Sigmoid colon (tissue), 7 donors: ENCODE measurements at places on chromosomes 6 and 20. TPM values are rescaled to one million over a fixed set of nuclear protein-coding genes. Genes with fewer than 3 reads are reported as not detected.

DNA sequence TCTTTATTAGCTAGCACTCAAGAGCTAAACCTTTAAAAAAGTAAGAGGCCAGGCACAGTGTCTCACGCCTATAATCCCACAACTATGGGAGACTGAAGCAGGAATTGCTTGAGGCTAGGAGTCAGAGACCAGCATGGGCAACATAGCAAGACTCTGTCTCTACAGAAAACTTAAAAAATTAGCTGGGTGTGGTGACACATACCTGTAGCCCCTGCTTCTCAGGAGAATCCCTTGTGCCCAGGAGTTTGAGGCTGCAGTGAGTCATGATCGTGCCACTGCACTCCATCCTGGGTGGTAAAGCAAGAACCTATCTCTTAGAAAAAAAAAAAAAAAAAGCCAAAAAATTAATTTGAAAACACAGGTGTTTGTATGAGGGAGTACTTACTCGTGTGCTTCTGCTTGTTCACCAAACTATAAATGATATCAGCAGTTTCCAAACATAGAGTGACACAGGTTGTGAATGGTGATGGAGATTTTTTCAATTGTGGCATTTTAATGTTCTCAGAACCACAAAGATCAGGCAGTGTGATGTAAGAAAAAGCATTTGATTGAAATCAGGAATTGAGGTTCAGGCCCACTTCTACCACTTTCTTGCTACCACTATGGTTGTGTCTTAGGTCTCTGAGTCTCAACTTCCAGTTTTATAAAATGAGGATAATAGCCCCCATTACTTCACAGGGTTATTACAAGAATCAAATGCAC is 104.9 kb downstream of the FOXO3 start:
- DNase-seq = no peak
- H3K4me3 ChIP-seq = no peak overlapping the region
- peaks cover 64% of the 10 kb centered on the region for H3K4me1 ChIP-seq
- peaks cover 9% of the 10 kb centered on the region for H3K36me3 ChIP-seq
- H3K27ac ChIP-seq = no peak overlapping the region

DNA sequence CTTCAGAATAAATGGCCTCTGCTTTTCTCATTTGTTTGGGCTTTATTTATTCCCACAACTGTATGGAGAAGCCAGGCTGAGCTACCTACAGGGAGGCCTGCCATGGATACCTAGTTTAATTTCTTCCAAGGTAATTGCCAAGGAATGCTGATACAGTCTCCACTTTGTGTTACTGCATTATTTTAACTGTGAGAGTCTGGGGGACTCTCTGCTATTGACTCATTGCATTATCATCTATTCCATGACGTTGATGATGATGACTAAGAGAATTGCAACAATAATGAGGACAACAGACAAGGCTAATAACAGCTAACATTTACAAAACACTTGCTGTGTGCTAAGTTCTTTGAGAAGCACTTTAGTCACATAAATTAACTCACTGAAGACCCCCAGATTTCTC is 88.3 kb upstream of the COL21A1 start:
- DNase-seq = no peak
- H3K4me1 ChIP-seq = peaks cover 25% of the 10 kb centered on the region
- no peaks in the 10 kb centered on the region for H3K27me3 ChIP-seq
- H3K36me3 ChIP-seq = no peaks in the 10 kb centered on the region

HAO1 gene
- total RNA-seq = not detected

ANGPT4 gene
- total RNA-seq = under 0.01 TPM

GNRH2 gene
- not detected for total RNA-seq

GRCh38 chr20:62287759-62288534 is 14.8 kb upstream of the ADRM1 start:
- H3K4me3 ChIP-seq = no peak overlapping the region
- H3K4me1 ChIP-seq = no peaks in the 10 kb centered on the region
- H3K27me3 ChIP-seq = no peaks in the 10 kb centered on the region
- no peak overlapping the region for H3K27ac ChIP-seq

DNA sequence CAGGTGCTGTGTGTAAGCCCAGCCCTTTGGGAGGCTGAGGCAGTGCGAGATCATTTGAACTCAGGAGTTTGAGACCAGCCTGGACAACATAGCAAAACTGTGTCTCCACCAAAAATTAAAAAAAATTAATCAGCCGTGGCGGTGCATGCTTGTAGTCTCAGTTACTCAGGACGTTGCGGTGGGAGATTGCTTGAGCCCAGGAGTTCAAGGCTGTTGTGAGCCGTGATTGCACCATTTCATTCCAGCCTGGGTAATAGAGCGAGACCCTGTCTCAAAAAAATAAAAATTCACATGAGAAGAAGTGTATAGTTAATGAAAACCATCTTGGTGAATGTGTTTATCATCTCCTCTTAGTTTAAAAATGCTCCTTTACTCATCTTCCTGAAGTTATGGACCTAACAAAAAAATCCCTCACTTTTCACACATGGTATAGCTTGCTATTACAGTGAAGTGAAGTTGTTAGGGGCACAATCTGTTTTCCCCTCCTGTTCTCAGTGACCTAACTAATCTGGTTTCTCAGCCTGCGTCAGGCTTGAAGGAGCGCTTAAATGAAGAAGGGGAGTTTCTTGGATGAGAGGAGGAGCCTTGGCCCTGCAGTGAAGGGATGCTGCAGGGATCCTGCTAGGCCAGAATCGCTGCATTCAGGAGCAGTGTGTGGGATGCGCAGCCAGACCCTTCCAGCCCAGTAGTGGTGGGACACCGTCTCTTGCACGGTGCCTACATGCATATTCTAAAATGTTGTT is 45.3 kb downstream of the JARID2 start:
- no peaks in the 10 kb centered on the region for H3K27me3 ChIP-seq
- no peak overlapping the region for H3K4me3 ChIP-seq
- H3K4me1 ChIP-seq = peaks cover 30% of the 10 kb centered on the region
- no peaks in the 10 kb centered on the region for H3K36me3 ChIP-seq
- no peak overlapping the region for H3K27ac ChIP-seq

- H3K4me3 ChIP-seq = no peak overlapping the region
- no peak for DNase-seq
- H3K4me1 ChIP-seq = no peaks in the 10 kb centered on the region
- no peak overlapping the region for H3K27ac ChIP-seq
- no peaks in the 10 kb centered on the region for H3K27me3 ChIP-seq
Measured at GRCh38 chr6:133392015-133392414, 150.9 kb downstream of the EYA4 start.

DNA sequence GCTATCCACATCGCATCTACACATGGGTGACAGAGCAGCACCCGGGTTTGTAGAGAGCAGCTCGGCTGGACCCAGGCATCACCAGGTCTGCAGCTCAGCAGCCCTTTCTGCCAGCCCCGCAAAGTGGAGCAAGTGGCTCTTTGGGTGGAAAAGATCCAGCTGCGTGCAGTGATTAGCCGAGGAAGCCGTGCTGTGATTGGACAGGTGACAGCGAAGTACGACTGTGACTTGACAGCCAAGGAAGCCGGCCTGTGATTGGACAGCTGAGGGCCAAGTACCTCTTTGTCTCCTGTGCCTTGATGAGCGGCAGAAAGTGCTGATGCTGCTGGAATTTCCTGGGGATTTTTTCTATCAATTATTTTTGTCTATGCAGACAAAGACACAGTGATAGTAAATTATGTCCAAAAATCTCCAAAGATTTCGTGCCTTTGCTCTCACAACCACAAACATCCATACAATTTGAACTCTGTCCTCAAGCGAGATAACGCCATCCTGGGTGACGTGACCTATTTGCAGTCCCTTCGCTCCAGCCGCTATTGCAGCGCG is 62.3 kb upstream of the GPR31 start:
- H3K4me3 ChIP-seq = no peak overlapping the region
- H3K36me3 ChIP-seq = no peaks in the 10 kb centered on the region
- H3K4me1 ChIP-seq = no peaks in the 10 kb centered on the region
- DNase-seq = no peak
- H3K27me3 ChIP-seq = no peaks in the 10 kb centered on the region

GLYATL3 gene
- total RNA-seq = not detected

DNA sequence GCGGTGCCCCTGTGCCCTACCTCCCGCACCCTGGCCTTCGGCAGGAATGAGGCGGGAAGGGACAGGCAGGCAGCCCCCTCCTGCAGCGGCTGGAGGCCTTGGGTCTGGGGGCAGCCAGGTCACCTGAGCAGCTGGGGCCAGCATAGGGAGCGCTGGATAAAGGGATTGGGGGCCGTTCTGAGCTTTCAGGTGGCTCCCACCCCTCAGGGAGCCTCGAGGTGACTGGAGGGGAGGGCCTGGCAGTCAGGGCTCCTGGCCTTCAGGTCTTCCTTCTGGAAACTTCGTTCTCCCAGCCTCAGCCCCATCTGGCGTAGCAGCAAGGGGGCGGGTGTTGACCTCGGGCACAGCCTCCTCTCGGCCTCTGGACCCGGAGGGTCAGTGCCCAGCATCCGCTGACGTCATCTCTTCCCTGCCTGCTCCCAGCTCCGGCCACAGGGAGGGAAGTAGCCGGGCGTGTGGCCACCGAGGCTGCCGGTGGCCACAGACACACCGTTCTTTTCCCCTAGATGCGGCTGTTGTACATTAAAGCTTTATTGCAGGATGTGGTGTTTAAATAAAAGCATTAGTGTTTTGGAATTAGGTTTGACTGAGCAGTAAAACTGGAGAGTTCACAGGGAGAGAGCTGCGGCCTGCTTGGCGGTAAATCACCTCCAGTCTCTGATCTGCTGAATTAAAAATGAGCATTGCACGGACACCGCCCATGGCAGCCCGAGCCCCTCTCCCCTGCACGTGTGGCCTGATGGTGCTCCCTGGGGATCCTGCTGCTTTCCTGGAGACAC is 80.0 kb upstream of the GATA5 start:
- DNase-seq = no peak
- H3K36me3 ChIP-seq = no peaks in the 10 kb centered on the region
- peak overlapping the region; percentile 91 for H3K27ac ChIP-seq
- peaks cover 4% of the 10 kb centered on the region for H3K27me3 ChIP-seq

NCOA7 gene
- 28.6 TPM for total RNA-seq

C20orf173 gene
- not detected for total RNA-seq

- no peak overlapping the region for H3K27ac ChIP-seq
- H3K4me1 ChIP-seq = peaks cover 10% of the 10 kb centered on the region
- H3K4me3 ChIP-seq = no peak overlapping the region
- DNase-seq = no peak
- H3K36me3 ChIP-seq = no peaks in the 10 kb centered on the region
Measured at GRCh38 chr20:3711484-3711941, 887 bp downstream of the SIGLEC1 start.

GRCh38 chr20:19382386-19383340 is 170.2 kb downstream of the SLC24A3 start:
- no peak overlapping the region for H3K4me3 ChIP-seq
- no peak for DNase-seq
- H3K36me3 ChIP-seq = no peaks in the 10 kb centered on the region
- H3K27me3 ChIP-seq = no peaks in the 10 kb centered on the region

DNA sequence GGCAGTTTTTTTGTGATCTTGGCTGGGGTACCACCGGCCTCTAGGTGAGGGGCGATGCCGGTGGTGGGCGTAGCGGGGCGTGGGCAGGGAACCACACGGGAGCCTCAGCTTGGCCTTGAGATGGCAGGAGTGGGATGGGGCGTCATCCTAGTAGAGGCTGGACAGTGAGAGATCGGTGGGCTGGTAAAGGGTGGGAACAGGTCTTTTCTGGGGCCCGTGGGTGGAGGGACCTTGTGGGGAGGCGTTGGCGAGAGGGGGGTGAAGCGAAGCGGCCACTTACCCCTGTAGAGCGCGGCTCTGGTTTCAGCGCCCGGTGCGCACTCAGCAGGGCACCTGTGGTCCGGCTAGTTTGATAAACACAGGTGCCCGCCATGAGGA is 12.0 kb downstream of the ITPR3 start:
- H3K27me3 ChIP-seq = peaks cover 17% of the 10 kb centered on the region
- peak overlapping the region; percentile 19 for H3K27ac ChIP-seq
- H3K4me3 ChIP-seq = peak overlapping the region; percentile 31
- peaks cover 20% of the 10 kb centered on the region for H3K4me1 ChIP-seq
- no peak for DNase-seq
- no peaks in the 10 kb centered on the region for H3K36me3 ChIP-seq

DNA sequence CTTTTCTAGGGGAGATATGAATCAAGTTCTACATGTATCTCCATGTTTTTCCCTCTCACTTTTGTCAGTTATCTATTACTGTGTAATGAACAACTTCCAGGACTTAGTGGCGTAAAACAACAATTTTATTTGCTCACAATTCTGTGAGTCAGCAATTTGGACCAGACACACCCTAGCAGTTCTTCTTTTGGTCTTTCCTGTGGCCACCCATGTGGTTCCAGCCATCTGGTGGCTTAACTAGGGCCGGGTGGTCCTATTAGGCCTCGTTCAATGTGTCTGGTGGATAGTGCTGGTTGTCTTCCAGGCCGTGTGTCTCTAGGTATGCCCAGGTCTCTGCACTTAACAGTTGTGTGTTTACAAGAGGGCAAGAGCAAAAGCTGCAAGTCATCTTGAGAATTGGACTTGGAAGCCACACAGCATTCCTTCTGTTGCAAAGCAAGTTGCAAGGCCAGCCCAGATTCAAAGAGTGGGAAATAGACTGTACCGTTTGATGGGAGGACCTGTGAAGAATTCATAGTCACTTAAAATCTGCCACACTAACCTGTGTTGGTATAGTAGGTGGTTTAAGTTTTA is 20.8 kb upstream of the SLC35D3 start:
- no peak overlapping the region for H3K27ac ChIP-seq
- DNase-seq = no peak
- peaks cover 31% of the 10 kb centered on the region for H3K36me3 ChIP-seq
- no peaks in the 10 kb centered on the region for H3K27me3 ChIP-seq

GRCh38 chr20:57577679-57578475 is 17.0 kb downstream of the PCK1 start:
- no peak for DNase-seq
- no peaks in the 10 kb centered on the region for H3K36me3 ChIP-seq
- H3K27me3 ChIP-seq = no peaks in the 10 kb centered on the region
- peaks cover 35% of the 10 kb centered on the region for H3K4me1 ChIP-seq
- no peak overlapping the region for H3K4me3 ChIP-seq

LY6G6D gene
- 6.4 TPM for total RNA-seq
